Transverse colon (tissue), 4 donors: ENCODE measurements at places on chromosomes 5 and 9.

DNA sequence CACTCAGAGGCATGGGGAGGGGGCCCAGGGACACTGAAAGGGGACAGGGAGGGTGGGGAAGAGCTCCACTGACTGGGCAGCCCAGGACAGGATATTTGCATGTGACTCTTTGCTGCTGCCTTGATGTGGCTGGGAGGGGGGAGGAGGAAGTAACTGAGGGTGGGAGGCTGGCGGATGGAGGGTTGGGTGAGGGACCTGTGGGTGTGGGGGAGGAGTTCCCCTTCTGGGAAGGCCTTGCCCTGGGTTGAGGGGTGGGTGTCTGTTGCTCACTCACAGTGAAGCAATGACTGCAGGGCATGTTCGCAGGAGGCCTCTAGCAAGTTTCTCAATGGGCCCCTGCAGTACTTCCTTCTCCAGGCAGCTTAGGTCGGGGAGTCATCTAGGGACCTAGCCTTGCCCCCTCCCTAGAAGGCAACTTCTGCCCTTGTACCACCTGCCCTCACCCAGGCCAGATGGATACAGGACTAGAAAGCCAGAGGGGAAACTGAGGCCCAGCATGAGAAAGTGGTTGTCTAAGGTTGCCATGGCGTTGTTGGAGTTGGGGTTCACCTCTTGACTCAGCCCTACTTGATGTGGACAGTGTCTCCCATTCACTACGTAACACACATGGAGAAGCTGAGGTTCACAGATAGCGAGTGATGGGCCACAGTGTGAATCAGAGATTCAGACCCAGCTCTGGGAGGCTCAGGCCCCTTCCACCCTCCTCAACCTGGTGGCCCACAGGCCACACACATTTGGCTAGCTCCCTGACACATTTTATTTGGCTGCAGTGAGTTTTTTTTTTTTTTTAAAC is 3.0 kb downstream of the GRK6 start:
- peak; percentile 82 for DNase-seq

DNA sequence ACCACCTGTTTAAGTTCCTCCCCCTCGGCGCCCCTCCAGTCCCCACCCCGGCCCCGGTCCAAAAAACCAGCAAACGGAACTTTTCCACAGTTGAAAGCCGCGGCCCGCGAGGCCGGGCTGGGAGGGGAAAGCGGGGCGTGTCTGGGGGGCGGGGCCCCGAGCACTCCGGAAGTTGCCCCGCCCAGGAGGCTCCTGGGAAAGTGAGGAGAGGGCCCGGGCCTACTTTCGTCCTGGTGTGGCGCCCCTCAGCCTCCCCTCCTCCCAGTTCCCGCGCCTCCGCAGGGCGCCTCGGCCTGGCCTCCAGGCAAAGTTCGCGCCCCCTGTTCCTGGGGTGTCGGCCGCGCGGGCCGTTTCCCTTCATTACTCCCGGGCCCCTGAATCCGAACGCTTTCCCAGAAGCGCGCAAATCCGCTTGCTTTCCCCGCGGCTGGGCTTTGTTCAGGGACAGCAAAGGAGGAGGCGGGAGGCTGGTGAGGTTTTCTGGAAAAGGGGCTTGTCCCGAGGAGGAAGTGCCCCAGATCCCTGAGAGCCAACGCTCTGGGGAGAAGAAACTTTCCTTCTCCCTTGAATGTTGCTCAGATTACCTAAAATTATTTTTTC is 4.5 kb upstream of the DMRT3 start:
- DNase-seq: peak; percentile 46

DNA sequence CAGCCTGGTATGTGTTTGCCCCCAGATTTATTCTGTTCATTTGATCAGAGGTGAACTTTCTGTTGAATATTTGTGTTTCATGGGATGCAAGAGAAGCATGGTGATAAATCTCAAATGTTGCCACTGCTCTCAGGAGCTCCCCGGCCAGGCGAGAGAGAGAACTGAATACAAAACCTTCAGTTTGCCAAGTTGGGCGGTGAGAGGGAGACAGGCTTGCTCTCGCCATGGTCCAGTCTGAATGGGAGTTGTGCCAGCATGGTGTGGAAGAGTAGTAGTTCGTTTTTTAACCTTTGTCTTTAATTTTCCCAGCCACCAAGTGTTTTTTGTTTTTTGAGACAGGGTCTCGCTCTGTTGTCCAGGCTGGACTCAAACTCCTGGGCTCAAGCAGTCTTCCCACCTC is 2.7 kb downstream of the NTMT1 start:
- DNase-seq: no peak

- no peak for DNase-seq
These were observed 13.3 kb upstream of the PITX1 start for GRCh38 chr5:135047347-135047695.

DNA sequence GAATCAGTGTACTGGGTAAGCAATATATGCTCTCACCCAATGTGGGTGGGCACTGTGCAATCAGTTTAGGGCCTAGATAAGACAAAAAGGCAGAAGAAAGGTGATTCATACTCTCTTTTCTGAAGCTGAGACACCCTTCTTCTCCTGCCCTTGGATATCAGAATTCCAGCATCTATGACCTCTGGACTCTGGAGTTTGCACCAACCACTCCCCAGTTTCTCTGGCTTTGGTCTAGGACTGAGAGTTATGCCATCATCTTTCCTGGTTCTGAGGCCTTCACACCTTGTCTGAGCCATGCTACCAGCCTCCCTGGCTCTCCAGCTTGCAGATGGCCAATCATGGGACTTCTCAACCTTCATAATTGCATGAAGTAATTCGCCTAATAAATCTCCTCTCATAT is 724.6 kb upstream of the TYRP1 start:
- no peak for DNase-seq

GRCh38 chr9:113298311-113298710 is 4.9 kb downstream of the RNF183 start:
- DNase-seq: no peak

- no peak for DNase-seq
These were observed 148.8 kb downstream of the RAB3C start for GRCh38 chr5:58731641-58732040.

DNA sequence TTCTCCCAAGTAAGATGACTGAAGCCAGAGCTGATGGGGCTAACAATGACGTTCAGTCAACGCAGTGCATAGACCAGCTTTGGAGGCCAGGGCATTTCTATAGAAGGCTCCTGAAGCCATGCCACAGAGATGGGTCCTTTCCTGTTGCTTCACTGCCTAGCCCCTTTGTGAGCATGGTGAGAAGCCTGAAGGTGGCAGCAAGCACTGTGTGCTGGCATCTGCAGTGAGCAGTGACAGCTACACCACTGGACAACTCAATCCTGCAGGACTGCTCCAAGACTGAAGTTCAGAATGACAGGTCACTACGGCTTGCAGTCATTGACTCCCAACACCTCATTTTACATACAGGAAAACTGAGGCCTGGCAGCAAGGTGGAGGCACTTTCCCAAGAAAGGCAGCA is 229.0 kb downstream of the TSSK1B start:
- no peak for DNase-seq

DNA sequence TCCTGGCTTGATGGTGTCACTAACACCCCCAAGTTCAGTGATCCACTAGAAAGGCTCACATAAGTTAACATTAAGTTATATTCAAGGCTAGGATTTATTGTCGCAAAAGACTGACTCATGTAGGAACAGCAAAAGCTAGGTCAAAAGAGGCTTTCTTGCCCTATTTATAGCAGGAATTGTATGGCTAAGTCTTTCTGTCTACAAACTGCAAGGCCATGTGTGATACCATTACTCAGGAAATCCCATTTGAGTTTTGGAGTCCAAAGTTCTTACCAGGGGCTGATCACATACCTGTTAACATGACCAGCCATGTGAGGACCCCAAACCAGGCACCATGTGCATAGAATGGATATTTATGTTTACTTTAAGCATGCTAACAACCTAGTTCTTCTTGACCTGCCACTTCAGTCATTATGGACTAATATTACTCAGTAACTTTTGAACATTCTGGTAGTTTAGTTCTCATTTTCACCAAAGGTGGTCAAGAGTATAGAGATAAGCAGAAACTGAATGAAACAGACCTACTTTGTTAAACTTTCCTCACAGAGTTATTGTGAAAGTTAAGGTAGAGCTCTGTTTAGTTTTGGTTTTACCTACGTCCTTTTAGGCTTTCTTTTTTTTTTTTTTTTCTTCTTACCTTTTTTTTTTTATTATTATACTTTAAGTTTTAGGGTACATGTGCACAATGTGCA is 281.1 kb downstream of the FER start:
- no peak for DNase-seq

DNA sequence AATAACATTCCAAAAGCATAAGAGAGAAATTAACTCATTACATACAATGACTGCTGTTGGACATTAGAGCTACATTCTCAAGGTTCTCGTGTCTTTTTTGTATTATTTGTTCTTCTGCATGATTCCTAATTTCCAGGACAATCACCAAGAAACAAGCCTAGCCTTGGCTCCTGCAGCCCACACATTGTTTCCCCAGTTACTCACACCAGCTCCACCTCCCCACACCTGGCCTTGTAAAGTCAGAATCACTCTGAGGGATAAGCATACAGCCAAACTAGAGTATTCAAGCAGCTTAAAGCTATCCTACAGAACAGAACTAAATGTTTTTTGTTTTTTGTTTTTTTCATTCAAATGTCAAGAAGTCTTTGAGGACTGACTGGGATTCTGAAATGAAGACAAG is 189.2 kb downstream of the HINT1 start:
- DNase-seq: no peak

DNA sequence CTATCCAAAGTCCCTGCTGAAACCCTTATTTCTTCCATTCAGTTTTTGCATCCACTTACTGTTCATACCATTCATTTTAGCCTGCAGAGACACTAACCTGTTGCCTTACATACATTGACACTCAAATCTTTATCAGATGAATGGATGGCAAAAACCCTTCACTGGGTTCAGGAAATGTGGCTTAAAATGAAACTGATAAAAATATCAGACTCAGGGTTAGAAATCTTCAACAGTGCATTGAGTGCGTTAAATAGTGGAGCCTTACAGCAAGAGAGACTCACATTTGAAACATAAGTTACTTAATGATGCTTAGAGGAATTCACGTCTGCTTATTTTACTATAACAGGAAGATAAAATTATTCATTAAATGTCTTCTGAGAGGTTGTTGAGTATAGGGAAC is 28.0 kb upstream of the BNC2 start:
- DNase-seq: no peak

- DNase-seq: no peak
These were observed 457.3 kb downstream of the DMAC1 start for GRCh38 chr9:7342229-7342628.

DNA sequence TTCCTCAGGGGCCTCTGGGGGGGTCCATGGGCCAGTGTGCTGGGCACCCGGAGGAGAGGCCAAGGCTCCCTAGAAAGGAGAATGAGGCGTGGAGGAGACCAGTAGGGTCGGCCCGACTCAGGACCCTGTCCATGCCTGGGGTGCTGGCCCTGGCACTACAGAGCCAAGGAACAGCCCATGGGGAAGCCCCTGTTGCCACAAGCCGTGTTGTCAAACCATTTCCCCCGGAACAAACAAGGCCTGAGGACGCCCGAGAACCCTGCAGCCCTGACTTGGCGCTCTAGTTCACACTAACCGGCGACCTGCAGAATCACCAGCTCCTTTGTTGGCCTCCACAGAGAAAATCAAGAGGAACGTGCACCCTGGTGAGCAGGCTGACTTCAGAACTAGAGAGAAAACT is 41.6 kb upstream of the SLC12A7 start:
- no peak for DNase-seq

DNA sequence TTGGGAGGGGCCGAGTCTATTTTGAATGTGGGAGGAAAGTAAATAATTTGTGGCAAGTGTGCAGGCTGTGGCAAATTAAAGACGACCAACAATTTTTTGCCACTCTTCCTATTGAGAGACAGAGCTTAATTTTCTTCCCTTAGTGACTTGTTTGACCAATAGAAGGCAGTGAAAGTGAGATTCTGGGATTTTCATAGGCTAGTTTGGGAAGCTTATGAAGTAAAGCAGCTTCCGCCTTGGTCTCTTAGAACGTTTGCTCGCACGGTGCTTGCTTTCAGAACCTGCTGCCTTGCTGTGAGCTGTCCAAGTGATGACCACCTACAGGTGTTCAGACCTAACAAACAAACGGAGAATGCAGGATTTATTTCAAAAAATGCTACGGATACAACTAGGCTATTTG is 6.7 kb upstream of the OR1N2 start:
- no peak for DNase-seq

DNA sequence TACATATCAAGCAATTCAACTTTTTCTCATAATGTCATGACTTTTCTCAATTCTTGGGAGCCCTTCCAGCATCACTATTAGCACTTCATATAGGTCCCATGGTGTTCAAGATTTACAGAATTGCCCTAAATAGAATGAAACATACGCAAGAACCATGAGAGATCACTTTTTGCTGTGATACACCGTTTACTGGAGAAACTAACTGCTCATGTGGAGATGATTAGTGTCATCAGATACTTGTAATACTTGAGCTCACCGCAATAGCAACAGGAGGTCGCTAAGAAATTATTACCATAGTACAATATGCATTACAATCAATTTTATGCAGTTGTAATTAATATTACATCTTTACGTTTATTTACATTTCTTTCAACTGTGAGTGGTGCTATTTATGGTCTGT is 4.8 kb upstream of the PCSK5 start:
- DNase-seq: no peak

GRCh38 chr5:36982146-36982545 is 105.6 kb downstream of the NIPBL start:
- DNase-seq: no peak

DNA sequence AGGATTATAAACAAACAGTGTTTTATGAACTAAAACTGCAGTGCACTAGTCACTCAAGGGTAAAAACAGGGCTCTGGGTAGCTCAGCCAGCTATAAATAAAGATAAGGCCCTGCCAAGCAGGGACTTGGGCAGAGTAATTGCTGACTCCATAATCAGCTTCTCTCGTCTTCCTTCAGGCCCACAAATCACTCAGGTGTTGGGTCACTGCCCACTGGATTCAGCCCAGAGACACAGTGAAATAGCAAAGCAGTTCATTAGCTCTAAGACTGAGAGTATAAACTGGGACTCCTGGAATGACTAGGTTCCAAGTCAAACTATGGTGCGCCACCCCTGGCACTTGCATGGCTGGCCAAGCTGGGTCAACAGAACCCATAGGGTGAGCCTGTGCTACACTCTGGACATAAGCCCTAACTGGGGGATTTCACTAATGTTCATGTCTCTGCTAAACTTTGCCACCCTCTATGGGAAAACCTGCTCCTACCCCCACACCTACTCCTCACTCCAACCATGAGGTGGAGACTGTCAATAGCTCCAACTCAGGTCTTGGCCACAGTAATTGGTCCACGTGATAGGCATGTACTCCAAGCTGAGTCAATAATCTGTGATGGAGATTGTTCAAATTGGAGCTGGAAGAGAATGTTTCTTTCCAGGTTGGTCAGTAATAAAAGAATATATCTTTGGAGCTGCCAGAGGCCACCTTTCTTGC is 158.5 kb downstream of the SLIT3 start:
- DNase-seq: peak; percentile 52
